Peyer's patch (tissue), 4 donors: ENCODE measurements at places on chromosomes 2 and 18.
A peak's percentile ranks its signal among the peaks of the same experiment; 100 is the strongest.

DNA sequence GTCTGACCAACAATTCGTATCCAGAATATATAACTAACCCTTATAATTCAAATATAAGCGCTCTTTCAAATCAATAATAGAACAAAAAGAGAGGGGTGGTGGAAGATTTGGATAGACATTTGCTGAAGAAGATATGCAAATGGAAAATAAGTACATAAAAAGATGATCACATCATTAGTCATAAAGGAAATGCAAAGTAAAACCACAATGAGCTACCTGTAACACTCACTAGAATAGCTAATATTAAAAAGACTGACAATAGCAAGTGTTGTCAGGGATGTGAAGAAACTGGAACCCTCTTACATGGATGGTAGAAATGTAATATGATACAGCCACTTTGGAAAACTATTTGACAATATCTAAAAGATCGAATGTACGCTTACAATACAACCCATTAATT, 84.9 kb upstream of the MRPS9 start:
- DNase-seq: no peak

DNA sequence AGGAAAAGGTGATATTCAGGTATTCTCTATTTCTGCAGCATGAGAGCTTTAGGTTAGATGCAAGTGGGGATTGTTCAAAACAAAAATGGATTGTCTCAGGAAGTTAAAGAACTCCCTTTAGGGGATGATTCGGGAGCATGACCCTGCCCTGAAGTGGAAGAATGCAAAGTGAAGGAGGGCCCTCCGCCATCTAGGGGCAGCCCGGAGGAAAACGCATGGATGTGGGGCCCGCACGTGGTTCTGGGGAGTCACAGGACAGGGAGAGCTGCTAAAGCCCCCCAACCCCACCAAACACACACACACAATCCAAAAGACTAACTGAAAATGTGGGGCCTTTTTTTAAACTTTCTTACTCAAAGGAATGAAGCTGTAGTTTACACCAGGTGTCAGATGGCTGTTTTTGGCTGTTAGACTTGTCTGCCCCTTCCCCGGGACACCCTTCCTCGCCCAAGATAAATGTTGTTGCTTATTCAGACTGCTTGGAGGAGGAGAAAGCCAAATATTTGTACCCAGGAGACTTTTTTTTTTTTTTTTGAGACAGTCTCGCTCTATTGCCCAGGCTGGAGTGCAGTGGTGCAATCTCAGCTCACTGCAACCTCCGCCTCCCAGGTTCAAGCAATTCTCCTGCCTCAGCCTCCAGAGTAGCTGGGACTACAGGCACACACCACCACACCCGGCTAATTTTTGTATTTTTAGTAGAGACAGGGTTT, 78.8 kb downstream of the HNRNPLL start:
- no peak for DNase-seq

DNA sequence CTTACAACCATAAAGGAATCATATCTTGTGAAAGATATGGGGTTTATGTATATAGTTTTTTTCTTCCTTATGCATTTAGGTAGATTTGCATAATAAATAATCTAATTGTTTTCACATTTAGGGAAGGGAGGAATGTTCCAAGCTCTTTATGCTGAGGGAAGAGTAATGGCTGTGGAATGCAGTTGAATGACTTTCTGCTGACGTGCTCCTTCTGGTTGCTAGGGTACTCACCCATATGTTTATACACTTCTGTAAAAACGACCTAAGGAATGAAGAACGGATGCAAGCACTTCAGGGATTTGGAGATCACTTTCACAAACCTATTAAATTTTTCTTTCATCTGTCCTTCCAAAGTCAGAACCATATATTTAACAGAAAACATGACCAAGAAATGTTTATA, 29.2 kb upstream of the PPP4R1 start:
- no peak for DNase-seq

GRCh38 chr18:3664563-3665178, 214.7 kb downstream of the TGIF1 start:
- no peak for DNase-seq

DNA sequence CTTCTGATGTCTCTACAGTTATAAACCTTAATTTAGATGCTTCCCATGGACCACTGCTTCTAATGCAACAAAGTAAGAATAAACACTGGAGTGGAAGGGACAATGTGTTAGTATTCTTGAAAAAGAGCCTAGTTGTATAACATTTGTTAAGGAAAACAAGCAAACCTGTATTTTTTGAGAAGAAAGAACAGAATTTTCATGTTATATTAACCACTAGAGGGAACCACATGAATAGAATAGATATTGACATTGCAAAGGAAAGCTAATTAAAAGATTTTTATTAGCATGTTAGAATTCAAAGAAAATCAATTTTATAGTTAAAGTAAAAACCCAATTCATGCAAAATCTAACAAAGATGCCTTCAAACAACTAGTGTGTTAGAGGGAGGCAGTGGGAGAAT, 151.2 kb upstream of the BARD1 start:
- DNase-seq: no peak

GRCh38 chr2:136766073-136766404, 694 bp downstream of the THSD7B start:
- no peak for DNase-seq

- no peak for DNase-seq
These were observed 51.9 kb downstream of the PTPRM start for GRCh38 chr18:7618891-7619442.

GRCh38 chr2:39409697-39410389, 27.2 kb downstream of the MAP4K3 start:
- DNase-seq: no peak

DNA sequence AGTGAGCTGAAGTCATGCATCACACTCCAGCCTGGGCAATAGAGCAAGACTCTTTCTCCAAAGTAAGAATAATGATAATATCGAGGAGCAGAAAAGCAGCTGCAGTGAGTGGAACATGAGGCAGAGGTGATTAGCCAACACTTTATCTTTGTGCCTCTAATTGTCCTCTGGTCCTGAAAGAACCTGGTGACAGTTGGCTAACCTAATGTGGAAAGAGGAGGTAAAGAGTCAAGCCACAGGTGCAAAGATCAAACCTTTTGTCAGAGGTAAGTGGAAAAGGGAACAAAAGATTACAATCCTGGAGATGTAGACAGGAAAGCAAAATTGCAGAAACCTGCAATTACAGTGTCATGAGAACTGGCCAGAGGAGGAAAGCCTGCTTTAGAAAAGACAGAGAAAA, 53.5 kb upstream of the LCLAT1 start:
- DNase-seq: no peak

DNA sequence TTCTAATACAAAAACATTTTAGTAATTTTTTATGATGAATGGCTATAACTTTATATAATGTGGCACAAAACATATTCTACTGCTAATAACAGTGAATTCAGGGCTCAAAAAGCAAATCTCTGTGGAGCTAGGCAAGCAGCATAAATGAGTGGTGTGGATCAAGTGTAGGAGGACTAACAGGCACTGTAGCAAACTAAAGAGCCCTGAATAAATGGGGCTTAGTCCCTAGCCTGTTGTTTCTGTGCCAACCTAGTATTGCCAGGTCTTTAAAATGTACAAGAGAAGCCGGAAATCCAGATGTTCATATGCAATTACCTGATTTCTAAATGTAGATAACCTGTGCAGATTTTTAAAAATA, 18.5 kb downstream of the REL start:
- no peak for DNase-seq

- no peak for DNase-seq
These were observed 21.4 kb downstream of the ANKRD30B start for GRCh38 chr18:14769381-14769780.

DNA sequence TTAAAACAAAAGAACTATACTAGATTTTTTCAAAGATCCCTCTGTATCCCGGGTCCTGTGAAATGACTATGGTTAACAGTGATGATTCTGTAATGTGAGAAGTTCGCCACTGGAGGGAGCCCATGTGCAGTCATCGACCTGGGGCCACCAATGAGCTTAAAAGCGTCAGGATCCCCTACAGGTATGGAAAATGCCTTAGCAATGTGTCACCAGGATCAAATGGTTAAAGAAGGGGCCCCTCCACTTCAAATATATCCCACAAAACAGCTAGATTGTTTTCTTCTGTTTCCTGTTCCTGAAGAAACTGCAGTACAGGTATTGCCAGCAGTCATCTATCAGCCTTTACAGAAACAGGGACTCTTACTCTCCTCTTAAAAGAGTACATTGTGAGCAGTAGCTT, 15.3 kb downstream of the CHRNA1 start:
- DNase-seq: peak; percentile 85

DNA sequence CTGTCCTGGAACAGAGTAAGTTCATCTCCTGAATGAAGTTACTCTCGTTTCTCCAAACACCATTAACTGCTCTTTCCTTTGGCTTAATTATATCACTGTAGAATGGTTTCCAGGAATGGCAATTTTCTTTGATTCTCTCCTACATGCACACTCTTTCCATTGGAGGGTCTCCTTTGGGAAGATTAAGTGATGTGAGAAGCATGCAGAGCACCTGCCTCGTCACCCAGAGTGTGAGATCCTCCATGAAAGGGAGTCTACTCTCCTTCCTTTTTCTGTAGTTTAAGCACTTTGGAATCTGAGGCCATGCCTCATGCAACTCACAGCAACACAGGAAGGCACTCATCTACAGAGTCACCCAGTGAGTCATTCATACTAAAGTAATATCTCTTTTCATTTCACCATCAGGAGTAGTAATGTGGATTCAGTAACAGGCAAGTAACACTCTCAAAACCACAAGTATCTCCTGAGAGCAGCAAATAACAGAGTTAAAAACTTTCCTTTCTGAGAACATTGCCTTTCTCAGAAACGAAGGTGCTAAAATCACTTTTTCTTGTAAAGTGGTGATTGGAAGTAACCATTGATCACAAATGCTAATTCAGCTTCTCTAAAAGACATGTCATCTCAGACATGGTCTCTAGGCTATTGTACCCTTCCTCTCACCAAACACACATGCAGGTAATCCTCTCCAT, 52.8 kb upstream of the IL1RL1 start:
- no peak for DNase-seq

DNA sequence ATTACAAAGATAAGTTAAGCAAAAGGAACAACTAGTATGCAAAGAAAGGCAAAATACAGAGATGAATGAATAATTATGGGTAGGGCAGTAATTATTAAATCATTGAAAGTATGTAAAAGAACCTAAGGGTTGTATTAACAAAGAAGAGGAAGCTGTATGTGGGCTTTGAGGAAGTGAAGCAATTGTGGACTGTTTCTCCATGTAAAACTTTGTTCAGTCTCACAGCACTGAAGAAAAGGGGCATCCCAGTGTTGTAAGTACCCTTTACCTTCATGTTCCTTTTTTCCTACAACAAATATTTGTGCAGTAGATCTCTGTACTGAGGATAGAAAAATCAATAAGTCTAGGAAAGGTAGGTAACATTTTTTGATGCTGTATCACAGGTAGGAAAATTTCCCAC, 388.7 kb upstream of the NRP2 start:
- DNase-seq: no peak

DNA sequence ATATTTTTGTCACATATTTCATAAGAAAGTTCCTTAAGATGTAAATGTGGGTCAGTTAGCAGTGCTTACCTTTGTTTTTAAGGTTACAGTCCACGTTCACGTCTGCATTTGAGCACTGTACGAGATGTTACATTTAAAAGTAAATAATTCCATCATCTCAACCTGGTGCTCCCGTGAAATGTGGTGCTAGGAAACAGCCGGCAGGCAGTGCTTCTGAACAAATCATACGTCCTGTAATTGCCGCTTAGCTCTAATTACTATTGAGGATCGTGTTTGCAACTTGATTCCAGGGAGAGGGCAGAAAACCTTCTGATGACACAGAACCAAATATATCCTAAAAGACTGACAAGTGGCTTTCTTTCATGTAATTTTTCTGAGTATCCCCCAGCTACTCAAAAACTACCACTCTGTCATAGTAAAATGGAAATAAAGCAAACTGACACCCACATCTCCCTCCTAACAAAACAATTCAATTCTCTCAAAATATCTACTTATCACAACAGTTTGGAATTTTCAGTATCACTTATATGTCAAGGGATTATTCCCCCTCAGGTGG, 297.8 kb upstream of the SESTD1 start:
- DNase-seq: no peak

DNA sequence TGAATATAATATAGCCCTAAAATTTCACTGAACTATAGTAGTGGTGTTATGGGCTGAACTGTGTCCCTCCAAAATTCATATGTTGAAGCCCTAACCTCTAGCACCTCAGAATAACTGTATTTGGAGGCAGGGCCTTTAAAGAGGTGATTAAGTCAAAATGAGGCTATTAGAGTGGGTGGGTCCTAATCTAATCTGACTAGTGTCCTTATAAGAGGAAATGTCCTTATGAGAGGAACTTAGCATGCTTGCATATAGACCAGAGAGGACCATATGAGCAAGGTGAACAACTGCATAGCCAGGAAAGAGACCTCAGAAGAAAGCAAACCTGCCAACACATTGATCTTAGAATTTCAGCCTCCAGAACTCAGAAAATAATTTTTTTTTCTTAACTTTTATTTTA, 238.4 kb downstream of the ZEB2 start:
- DNase-seq: no peak

DNA sequence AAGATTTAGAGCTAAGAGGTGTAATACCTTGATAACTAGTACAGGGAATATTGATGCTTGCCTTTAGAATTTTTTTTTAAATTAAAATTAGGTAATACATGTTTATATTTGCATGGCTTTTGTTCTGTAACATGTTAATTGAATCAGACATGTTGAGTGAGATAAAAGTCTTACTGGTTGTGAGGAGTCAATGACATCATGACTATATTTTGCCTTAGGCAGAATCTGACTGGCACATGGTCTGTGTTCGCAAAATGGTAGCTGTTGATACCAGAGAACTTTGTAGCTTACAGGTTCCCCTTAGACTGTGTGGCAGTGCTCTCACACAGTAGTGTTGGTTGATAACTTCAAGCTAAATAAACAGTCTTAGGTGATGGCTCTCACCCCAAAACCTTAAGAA, 199.7 kb downstream of the PTPRM start:
- no peak for DNase-seq

DNA sequence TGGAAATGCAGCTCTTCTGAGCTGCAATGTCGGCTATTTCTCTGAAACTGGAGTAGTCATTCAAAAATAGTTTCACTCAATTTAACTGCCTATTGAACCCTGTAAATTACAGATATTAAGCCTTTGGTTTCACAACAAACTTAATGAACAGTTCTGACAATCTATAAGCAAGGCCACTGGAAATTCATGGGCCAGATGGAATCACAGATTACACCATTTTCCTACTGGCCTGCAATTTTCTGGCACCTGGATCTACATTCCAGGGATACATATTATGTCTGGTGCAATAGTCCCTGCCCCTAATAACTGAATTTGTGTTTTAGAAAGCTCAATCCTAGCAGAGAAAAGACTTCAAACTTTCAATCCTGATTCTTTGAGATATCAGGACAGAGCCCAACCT, 551.7 kb downstream of the RNF144A start:
- no peak for DNase-seq

GRCh38 chr2:7586898-7587297, 669.7 kb downstream of the RNF144A start:
- no peak for DNase-seq

- no peak for DNase-seq
These were observed 56.0 kb downstream of the TMEM163 start for GRCh38 chr2:134662751-134663150.

DNA sequence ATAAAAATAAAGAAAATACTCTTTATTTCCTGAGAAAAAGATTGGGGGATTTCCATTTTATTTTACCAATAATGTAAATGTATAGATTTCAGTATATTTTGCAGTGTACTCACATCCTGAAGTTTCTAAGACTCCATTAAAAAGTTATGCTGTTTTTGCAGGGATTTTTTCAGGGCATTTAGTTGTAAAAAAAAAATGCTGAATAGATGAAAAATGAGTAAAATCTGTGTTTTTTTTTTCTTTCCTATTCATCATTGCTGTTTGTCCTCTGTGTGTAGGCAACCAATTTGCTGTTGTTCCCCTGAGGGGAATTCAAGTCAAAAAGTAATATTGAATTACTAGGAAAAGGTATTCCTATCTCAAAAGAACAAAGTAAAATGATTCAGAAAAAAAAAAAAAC, 66.3 kb downstream of the MEIS1 start:
- DNase-seq: no peak
